COLO829 (cell line): ENCODE measurements at places on chromosomes 5 and 9.

GRCh38 chr5:58149746-58150145, 310.1 kb downstream of the PLK2 start:
- DNase-seq = no peak

- DNase-seq = no peak
Measured at GRCh38 chr5:76590027-76590426, 33.2 kb downstream of the F2RL2 start.

- no peak for DNase-seq
Measured at GRCh38 chr9:20236676-20237075, 385.6 kb downstream of the MLLT3 start.

- no peak for DNase-seq
Measured at GRCh38 chr5:169251333-169252084, 49.4 kb downstream of the SLIT3 start.

GRCh38 chr5:150523472-150524350, 15.8 kb downstream of the NDST1 start:
- peak; percentile 35 for DNase-seq
